ENCODE measurements at places on chromosomes 12 and 14.

- DNase-seq, result peak; percentile 53
Observed at GRCh38 chr12:49260166-49260565, 4.7 kb upstream of the TUBA1C start.

- no peak for DNase-seq
Observed at GRCh38 chr12:50742776-50743175, 21.1 kb upstream of the ATF1 start.

DNA sequence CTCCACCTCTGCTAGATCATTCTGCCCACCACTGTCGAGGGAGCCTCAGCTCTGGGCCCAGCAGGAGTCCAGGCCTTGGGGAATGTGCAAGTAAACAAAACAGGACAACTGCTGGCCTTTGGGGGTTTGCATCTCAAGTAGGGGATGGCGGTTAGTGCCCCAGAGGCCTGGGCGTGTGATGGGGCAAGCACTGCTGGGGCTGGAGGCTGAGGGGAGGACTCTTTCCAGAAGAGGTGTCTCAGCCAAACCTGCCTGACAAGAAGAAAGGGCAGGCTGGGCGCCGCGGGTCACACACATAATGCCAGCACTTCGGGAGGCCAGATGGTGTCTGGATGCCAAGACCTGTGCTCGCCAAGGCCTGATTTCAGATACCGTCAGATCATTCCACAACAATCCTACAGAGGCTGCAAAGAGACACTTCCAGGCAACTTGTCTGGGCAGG, 8.6 kb upstream of the ALDH2 start:
- no peak for DNase-seq

DNA sequence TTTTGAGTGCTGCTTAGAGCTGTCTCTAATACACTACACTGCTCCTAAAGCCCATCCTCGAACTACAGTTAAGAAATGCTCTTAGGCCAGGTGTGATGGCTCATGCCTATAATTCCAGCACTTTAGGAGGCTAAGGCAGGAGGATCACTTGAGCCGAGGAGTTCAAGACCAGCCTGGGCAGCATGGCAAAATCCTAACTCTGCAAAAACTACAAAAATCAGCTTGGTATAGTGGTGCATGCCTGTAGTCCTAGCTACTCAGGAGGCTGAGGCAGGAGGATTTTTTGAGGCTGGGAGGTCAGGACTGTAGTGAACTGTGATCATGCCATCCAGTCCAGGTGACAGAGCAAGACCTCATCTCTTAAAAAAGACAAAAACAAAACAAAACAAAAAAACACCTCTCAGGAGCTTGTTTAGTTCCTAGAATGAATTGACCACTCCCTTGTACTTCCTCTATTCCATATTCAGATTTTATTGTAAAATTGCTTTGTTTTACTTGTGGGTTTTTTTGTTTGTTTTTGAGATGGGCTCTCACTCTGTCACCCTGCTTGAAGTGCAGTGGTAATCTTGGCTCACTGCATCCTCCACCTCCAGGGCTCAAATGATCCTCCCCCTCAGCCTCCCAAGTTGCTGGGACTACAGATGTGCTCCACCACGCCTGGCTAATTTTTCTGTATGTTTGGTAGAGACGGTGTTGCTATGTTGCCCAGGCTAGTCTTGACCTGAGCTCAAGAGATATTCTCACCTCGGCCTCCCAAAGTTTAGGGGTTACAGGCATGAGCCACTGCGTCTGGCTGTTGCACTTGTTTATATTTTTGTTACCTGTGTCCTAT, 13.6 kb downstream of the MDM2 start:
- no peak for DNase-seq

DNA sequence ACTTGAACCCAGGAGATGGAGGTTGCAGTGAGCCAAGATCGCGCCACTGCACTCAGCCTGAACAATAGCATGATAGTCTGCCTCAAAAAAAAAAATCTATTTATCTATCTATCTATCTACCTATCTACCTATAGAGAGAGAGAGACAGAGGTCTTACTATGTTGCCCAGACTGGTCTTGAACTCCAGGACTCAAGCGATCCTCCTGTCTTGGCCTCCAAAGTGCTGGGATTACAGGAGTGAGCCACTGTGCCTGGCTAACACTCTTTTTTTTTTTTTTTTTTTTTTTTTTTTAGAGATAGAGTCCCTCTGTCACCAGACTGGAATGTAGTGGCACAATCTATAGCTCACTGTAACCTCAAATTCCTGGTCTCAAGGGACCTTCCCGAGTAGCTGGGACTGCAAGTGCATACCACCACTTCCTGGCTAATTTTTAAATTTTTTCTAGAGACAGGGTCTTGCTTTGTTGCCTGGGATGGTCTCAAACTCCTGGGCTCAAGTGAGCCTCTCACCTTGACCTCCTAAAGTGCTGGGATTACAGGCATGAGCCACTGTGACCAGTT, 1.9 kb downstream of the FAM186A start:
- no peak for DNase-seq

DNA sequence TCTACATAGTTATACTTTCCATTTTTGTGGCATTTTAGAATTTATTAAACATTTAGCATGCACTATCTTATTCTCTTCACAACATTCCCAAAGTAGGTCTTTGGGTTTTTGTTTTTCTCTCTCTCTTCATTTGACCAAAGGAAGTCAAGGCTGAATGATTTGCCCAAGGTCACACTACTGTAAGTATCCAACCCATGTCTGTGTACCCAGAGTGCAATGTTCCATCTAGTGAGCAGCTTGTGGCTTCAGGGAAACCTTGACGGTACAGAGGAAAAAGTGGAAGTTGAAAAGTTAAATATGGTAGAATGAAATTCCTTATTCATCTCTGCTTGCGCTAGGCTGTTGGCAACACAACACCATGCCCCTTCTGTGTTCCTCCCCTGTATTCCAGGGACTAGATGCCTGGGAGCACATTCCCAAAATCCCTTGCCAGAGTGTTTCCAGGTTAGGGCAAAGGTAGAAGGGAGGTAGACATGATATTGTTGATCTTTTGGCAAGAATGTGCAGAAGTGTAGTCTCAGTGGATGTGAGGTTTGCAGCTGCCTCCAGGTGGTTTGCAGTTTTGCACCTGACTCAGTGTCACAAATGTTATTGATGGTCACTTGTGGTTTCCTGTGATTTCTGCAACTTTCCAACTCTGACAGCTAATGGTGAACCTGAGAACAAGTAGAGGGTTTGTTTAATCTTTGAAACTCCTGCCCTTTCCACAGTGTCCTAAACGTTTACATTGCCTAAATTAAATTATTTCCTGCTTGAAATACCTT, 196.7 kb downstream of the RMST start:
- no peak for DNase-seq

DNA sequence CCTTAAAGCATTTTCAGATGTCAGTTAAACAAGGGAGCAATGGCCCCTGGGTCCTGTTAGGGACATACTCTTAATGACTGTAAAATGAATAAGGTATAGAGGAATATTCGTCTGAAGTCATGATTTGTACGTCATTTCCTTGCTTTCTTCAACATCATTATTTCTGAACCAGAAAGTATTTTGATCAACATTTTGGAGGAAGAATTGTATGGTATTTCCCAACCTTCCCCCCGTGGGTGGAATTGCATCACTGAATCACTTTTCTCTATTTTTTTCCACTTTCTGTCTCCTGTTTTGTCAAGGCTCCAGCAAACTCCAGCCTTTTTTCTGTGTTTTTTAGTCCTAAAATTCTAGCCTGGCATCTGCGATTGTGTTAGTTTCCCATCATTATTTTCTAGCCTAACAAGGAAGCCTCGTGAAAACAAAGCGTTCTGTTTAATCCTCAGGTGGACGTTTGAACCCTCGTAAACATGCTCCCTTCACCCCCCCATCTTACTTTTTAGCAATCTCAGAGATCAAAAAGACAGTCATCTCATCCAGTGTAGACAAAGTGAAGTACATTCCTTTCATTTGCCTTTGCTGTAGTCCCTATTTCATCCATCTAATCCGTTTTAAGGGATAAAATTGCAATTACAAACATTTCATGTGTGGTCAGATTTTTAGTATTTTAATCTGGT, 62.3 kb downstream of the ETV6 start:
- DNase-seq, result peak; percentile 88

DNA sequence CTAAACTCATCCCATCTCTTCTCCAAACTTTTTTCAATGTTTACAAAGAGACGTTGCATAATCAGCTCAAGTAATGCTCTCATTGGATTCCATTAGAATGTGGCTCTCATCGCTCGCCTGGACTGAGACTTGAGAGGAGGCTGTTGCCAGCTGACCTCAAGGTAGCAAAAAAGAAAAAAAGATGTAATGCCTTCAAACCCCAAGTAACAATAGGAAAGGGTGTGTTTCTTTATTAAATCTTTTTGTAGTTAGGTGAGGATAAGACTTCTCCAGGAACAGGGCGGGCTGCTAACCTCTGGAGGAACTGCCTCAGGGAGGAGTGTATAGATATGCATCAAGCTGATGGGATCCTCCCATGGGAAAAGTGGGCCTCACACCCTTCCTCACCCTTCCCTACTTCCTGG, 956 bp upstream of the PTHLH start:
- DNase-seq, result no peak

GRCh38 chr12:96208801-96209549, 14.8 kb downstream of the ELK3 start:
- peak; percentile 68 for DNase-seq

- DNase-seq, result no peak
Observed at GRCh38 chr12:73112035-73112816, 840.1 kb downstream of the TRHDE start.

DNA sequence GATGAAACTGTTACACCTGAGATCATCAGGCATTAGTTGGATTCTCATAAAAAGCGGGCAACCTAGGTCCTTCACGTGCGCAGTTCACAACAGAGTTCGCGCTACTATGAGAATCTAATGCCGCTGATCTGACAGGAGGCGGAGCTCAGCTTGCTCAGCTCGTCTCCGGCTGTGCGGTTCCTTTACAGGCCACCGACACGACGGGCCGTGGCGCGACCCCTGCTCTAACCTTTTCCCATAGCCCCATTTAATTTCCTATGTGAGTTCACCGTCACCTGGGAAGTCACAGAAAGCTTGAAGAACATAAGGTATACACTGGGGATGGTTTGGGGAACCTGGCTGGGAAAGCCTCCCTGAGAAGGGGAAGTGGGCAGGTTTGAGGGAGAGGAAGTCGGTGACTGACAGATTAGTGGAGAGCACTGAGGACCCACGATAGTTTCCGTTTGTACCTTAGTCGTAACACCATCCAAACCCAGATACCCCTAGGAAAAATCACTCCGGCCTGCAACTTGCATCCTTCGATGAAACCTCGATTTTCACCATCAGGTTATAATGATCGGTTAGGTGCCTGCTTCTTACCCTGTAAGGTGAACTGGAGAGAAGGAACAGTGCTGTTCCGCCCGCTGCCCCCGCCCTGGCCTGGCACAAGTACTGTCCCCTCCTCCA, 2.8 kb upstream of the AAAS start:
- DNase-seq, result peak; percentile 27

- DNase-seq, result no peak
Observed at GRCh38 chr12:52239767-52240166, 6.7 kb downstream of the KRT7 start.
